ENCODE measurements at places on chromosomes 2 and 18.

DNA sequence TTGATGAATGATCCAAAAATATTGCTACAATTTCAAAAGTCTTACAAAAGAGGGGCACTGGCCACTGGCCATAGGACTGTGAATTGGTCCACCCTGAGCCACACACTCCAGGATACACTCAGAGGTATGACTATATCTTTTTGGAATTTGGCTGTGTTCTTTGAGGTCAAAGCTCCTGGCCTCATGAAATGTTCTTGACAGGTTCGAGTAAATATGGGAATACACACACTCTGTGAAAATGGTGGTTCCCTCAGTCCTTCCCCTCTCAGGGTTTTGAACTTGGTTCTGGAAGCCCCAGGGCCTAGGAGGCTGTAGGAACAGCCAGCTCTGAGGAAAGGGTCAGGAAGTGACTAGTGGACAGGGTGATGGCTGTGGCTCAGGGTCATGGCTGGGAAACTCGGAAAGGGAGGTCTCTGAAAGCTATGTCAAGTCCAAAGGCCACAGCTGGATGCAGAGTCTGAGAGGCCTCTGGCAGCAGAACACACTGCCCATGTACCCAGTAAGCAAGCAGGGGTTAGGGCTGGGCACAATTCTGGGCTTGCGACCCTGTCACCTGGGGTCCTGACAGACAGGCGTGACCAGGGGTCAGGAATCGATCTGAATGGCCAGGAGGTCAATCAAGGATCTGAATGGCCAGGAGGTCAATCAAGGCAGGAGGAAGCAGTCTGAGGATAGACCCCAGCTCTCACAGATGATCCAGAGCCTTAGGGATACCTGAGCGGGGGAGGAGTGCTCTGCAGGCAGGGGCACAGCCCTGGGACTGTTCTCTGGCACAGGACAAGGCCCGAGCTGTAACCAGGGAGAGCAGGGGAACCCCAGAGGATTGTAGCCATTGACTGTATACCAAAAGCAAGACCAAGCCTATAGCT lies 223.4 kb upstream of the SMAD2 start:
- no peak overlapping the region for H3K4me3 ChIP-seq
- H3K36me3 ChIP-seq, result no peaks in the 10 kb centered on the region
- peaks cover 3% of the 10 kb centered on the region for H3K27me3 ChIP-seq
- no peak overlapping the region for H3K27ac ChIP-seq

DNA sequence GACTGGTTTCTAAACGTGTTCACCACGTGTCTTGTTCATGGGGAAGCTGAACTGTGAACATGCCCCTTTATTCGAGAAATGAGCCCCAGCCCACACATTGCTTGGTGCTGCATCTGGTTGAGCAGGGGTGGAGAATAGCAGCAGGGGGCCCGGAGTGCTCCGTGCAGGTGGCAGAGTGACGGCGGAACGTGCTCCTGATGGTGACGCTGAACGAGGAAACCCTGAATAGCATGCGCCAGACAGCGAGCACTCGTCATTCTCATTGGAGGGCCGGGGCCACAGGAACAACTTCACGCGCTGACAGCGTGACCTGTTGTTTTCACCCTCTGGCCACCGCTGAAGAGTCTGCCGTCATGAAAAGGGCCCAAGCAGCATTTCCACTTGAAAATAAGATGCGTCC lies 125.8 kb upstream of the TPO start:
- no peak for DNase-seq
- H3K4me3 ChIP-seq, result no peak overlapping the region
- no peaks in the 10 kb centered on the region for H3K4me1 ChIP-seq
- no peaks in the 10 kb centered on the region for H3K36me3 ChIP-seq
- no peak overlapping the region for H3K27ac ChIP-seq

DNA sequence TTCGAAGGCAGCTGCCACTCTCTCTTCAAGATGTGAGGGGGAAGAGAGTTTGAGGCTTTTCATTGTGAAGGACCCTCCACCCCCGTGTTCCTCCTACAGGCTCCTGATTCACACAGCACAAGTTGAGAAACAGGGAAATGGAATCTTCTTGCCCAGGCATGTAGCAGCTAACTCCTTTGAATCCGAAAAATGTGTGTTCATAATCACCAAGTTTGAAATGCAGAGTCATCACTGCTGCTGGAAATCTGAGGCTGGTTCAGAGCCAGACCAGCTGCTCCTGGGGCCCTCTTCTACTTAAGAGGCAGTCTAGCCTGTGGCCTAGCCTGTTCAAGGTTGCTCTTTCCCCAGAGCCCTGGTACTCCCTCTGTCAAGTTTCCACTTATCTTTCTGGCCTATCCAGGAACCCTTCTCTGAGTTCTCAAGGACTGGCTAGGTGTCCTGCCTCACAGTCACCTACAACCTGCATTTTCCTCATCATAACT lies 166.4 kb downstream of the TMEM247 start:
- no peaks in the 10 kb centered on the region for H3K27me3 ChIP-seq
- no peak overlapping the region for H3K27ac ChIP-seq
- H3K4me3 ChIP-seq, result no peak overlapping the region
- H3K36me3 ChIP-seq, result no peaks in the 10 kb centered on the region

DNA sequence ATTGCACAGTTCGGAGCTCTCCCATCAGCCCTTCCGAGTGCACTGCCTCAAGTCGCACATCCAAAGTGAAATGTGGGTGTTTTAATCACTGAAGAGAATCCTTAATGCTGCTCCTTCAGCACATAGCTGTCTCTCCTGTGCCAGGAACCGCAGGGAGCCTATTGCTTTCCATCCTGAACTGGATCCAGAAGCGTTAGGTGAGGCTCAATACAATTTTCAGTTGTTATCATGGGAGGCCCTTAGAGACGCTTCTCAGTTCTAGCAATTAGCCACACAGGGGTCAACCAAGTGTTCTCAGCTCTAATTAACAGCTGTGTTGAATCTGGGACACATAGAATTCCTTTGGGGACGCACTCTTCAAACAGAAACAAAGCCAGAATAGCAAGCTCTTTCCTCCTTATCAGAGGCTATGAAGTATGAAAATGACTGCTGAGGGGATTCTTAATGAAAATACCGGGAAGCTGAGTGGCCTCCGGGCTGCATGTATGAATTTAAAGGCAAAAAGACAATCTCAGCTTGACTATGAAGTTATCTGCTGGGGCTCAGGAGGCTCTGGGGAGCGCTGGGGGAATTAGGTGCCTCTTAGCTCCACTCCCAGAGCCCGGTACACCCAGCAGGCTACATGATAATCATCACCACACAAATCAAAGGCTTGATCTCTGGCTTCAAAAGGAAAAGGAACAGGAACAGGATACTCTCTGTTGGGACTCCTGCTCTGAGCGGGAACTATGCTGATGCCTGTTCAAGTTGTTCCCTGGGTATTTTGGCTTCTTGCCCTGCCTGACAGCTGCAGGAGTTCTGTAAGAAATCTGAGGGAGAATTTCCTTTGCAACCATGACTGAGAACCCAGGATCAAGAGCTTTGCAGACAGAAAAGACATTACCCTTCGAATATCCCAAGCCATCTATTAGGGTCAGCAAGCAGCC lies 55.4 kb upstream of the NCOA1 start:
- H3K36me3 ChIP-seq, result no peaks in the 10 kb centered on the region
- H3K27ac ChIP-seq, result no peak overlapping the region
- DNase-seq, result no peak
- H3K27me3 ChIP-seq, result no peaks in the 10 kb centered on the region
- H3K4me1 ChIP-seq, result no peaks in the 10 kb centered on the region
- no peak overlapping the region for H3K4me3 ChIP-seq

DNA sequence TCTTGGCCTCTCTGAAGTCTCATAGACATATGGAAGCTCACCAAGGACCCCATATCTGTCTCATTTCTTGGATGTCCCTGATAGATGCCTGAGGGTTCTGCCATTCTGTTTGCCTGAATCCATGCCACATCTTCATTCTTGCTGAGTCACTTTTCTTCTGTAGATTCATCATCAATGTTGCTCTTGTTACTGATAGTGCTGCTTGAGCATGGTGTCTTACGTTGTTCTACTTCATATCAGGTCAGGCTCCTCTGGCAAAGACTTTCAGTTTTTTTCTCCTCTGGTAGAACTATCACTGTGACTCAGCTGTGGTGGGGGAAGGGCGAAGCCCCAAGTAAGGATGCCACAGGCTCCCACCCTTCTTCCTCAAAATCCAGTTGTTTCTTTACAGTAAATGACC lies 885.2 kb downstream of the DCDC2C start:
- no peak overlapping the region for H3K4me3 ChIP-seq
- no peak for DNase-seq
- no peaks in the 10 kb centered on the region for H3K36me3 ChIP-seq

DNA sequence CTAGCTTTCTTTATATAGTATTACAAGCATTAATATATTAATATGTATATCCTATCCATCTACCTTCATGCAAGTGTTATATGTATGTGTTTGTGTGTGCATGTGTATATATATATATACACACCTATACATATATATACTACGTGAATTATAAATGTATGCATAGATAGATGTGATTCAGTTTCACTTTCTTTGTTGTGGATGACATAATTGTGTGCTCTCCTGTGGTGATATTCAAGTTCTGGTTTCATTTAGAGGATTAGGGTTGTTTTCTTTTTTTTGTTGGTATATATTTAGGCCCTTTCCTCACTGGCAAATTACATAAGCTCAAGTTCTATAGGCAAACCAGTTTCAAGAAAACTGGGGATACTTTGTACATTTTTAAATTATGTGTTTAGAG lies 225.7 kb upstream of the FANCL start:
- H3K27ac ChIP-seq, result no peak overlapping the region
- peak; percentile 4 for DNase-seq
- H3K36me3 ChIP-seq, result no peaks in the 10 kb centered on the region
- H3K27me3 ChIP-seq, result no peaks in the 10 kb centered on the region
- no peaks in the 10 kb centered on the region for H3K4me1 ChIP-seq

DNA sequence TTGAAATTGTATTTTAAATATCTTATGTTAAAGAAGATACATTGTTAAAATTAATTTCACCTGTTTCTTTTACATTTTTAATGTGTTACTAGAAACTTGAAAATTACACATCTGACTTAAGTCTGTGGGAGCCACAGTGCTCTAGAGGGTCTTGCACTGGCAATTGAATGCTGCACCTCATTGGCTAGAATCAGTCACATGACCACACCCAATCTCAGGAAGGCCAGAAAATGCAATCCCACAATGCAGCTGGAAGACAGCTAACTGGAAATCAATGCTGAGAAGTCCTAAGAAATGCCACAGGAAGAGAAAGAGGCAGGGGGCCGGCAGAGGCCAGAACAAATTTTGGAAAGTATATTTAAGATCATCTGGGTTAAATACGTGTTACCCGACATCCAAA lies 189.2 kb upstream of the POU3F3 start:
- no peaks in the 10 kb centered on the region for H3K4me1 ChIP-seq
- H3K4me3 ChIP-seq, result no peak overlapping the region
- no peak for DNase-seq
- no peak overlapping the region for H3K27ac ChIP-seq
- H3K36me3 ChIP-seq, result no peaks in the 10 kb centered on the region
- H3K27me3 ChIP-seq, result peaks cover 2% of the 10 kb centered on the region

DNA sequence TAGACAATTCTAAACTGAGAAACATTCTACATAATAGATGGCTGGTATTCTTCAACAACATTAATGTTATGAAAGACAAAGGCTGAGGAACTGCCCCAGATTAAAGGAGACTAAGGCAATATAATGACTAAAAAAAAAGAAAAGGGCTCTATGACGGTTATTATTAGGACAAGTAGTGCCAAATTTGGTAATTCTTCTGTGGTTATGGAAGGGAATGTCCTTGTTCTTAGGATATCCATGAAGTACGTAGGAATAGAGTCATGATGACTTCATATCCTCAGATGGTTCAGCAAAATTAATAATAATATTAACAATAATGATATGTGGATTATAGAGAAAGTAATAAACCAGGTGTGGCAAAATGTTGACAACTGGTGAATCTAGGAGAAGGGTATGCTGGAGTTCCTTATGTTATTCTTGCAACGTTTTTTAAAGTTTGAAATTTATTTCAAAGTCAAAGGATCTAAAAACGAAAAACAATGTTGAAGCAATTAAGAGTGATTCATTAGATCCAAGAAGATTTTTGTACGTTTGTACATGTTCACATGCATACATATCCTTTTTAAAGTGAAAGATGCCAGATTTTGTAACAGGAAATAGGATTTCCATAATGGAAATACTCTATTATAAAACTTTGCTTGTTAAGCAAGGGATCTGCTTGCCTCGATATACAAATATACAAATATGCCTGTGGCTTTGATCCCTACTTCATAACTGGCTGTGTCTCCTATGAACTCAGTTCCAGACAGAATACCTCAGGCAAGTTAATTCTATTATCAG lies 27.7 kb upstream of the STRN start:
- H3K4me1 ChIP-seq, result no peaks in the 10 kb centered on the region
- H3K4me3 ChIP-seq, result no peak overlapping the region
- no peak for DNase-seq
- no peaks in the 10 kb centered on the region for H3K27me3 ChIP-seq
- peaks cover 17% of the 10 kb centered on the region for H3K36me3 ChIP-seq

DNA sequence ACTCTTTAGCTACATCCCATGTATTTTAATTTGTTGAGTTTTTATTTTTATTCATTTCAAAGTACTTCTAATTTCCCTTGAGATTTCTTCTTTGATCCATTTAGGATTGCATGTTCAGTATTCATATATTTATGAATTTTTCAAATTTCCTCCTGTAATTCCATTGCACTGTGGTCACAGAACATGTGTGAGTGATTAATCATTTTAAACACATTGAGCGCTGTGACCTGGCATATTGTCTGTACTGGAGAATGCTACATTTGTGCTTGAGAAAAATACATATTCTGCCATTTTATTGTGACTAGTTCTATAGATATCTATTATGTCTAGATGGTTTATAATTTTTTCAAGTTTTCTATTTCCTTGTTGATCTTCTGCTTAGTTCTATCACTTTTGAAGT lies 353.7 kb downstream of the RAD51AP2 start:
- no peak overlapping the region for H3K4me3 ChIP-seq
- no peaks in the 10 kb centered on the region for H3K4me1 ChIP-seq
- H3K27me3 ChIP-seq, result no peaks in the 10 kb centered on the region
- H3K36me3 ChIP-seq, result no peaks in the 10 kb centered on the region
- no peak overlapping the region for H3K27ac ChIP-seq
